AG10803 (cell line): ENCODE measurements at places on chromosomes 11 and 22.
A peak's percentile ranks its signal among the peaks of the same experiment; 100 is the strongest.

DNA sequence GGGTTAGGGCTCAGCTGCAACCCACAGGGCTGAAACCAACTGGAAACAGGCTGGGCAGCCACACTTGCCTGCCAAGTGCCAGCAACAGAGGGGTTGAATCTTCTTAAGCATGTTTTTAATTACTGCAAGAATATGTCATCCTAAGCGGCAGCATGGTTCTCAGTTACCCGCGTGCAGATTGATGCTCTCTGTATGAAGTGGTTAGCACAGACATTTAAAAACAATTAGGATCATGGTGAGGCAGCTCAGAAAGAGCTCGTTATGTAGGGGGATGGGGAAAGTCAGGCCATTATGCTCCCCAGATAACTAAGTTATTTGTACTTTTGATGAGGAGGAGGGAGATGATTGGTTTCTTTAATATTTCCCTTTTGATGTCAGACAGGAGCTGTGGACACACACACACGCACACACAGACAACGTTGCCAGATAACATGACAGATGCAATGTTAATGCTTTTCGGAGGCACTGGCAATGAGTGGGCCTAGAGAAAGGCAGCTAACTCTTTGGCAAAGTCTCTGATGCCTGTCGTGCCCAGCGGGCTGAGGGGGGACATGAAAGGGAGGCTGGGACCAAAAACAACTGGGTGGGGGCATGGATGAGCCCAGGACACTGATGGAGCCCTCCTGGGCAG lies 389.7 kb downstream of the NXPE2 start:
- no peak for DNase-seq

- no peak for DNase-seq
These were observed 82.7 kb downstream of the CELSR1 start for GRCh38 chr22:46454504-46455269.

- peak; percentile 44 for DNase-seq
These were observed 12.7 kb upstream of the TMEM218 start for GRCh38 chr11:125123947-125124617.

GRCh38 chr22:24410110-24410856 lies 17.1 kb upstream of the ADORA2A start:
- DNase-seq, result no peak

GRCh38 chr11:65708451-65708850 lies 3.6 kb upstream of the KAT5 start:
- no peak for DNase-seq

DNA sequence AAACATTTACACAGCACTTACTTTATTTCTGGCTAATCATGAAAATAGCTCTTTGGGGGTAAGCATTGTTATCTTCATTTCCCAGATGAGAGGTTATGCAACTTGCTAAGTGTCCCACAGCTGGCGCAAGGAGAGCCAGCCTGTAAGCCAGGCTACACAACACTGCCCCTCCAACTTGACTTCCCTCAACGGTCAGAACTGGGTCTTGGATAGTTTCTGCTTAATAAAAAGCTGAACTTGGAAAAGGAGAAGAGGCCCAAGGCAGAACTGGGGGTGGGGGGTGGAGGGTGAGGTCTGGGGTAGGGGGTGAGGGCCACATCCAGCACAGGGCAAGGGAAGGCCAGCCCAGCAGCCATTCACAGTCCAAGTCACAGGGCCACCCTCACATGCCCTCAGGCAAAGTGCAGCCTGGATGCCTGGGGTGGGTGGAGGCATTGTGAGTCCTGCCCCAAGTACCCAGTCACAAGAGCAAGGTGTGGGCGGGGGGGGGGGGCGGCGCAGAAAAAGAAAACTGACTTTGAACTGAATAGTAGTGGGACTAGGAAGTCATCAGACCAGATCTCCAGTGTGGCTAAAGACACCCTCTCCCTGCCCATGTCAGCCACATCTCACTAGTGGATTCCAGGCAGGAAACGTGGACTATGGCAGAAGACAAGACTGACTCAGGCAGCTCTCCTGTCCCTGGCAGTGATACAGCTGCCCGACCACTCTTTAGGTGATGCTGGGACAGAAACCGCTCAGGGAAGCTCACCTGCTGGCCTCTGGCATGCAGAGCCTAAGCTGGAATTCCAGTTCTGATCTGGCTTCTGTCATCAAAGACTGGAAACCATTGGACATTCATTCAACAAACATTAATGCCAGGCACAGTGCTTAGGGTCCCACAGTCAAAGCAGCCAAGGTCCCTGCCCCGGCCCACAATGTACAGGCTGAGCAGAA lies 52.4 kb downstream of the PACSIN2 start:
- peak; percentile 35 for DNase-seq

- no peak for DNase-seq
These were observed 521.6 kb downstream of the BRD1 start for GRCh38 chr22:49305966-49306631.

- no peak for DNase-seq
These were observed at the start of gene IGSF22 for GRCh38 chr11:18726040-18726439. Gene IGSF22 (minus strand): TSS chr11:18726188. CDS start chr11:18724236, 1,952 bp downstream.

DNA sequence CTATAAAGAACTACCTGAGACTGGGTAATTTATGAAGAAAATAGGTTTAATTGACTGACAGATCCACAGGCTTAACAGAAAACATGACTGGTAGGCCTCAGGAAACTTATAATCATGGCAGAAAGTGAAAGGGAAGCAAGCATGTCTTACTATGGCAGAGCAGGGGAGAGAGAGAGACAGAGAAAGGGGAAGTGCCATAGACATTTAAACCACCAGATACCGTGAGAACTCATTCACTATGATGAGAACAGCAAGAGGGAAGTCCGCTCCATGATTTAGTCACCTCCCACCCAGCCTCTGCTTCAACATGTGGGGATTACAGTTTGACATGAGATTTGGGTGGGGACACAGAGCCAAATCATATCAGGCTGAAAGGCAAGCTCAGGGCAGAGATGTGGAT lies 327.1 kb upstream of the DDI1 start:
- no peak for DNase-seq

GRCh38 chr11:82767123-82767522 lies 33.5 kb upstream of the FAM181B start:
- no peak for DNase-seq

GRCh38 chr11:41895081-41895480 lies 435.6 kb upstream of the LRRC4C start:
- peak; percentile 51 for DNase-seq

DNA sequence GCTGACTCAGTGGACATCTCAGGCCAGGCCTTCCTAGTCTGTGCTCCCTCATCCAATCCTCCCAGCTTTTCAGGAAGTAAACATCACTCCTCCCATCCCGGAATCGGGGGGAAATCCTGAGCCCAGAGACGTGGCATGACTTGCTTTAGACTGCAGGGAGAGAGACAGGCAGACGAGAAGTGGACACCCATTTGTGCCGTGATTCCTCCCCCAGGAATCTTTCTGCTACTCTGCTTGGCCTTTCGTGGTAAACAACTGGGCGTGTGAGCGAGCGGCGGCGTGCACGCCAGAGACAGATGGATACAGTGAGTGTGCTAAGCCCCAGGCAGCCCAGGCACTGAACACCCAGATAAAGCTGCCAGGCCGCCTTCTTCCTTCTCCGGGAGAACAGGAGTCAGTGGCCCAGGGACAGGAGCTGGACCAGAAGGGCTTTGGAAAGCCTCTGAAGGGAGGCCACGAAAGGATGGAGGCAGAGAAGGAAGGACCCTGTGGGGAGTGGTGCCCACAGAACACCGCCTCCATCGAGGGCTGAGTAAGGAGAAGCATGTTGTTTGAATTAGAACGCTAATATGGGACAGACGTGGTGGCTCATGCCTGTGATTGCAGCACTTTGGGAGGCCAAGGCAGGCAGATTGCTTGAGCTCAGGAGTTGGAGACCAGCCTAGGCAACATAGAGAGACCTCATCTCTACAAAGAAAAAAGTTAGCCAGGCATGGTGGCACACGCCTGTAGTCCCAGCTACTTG lies 53.0 kb upstream of the PRR5 start:
- DNase-seq, result peak; percentile 99

GRCh38 chr22:31329029-31329428 lies 17.1 kb downstream of the PATZ1 start:
- no peak for DNase-seq

GRCh38 chr11:68698993-68699392 lies 14.6 kb downstream of the GAL start:
- DNase-seq, result no peak

- no peak for DNase-seq
These were observed 29.5 kb upstream of the BID start for GRCh38 chr22:17803609-17804270.

DNA sequence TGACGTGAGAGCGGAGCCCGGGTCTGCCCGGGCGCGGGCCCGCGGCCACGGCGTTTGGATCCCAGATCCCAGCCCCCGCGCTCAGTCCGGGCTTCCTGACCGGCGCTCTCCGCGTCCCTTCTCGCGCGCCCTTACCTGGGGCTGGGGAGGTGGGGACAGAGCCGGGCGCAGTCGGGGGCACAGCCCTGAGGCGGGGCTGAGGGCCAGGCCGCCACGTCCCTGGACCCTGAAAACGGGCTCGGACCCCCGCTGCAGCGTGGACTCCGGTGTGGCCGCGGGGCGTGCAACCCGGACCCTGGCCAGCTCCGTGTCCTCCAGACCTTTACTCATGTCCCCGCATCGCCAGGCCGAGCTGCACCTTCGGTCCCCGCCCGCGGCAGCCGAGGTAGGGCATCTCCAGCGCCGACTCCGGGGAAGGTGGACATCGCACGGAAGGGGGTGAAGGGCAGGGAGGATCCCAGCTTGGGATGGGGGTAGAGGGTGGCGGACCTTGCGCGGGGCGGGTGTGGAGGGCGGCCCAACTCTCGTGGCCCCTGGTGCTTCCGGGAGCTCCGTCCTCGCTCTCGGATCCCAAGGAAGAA lies 9.9 kb upstream of the AIFM3 start:
- no peak for DNase-seq

DNA sequence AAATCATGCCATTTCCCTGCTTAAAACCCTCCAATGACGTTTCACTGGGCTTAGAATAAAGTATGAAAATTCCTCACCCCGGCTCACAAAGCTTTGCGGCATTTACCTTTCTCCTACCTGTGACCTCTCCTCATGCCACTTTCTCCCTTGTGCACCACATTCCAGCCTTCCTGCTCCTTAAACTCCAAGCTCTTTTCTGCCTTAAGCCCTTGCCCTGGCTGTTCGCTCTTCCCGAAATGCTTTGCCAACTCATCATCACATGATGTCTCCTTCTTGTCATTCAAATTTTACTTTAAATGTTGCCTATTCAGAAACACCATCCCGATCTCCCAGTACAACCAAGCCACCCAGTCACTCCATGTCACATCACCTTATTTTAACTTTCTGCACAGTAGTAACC lies 2.0 kb downstream of the PLEKHA7 start:
- DNase-seq, result no peak

DNA sequence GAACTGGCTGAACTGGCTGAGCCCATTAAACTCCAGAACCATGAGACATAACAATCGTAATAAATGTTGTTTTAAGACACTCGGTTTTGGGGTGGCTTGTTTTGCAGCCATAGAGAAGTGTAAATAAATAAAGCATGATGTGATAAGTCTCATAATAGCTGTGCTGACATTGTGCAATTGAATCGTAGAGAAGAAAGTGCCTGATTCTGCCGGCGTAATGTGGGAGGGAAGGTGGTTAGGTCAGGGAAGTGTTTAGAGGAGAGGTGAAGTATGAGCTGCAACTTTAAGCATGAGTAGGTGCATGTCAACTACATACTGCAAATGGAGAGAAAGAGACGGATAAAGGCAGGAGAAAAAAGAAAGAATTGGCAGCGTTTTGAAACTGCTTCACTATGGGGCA lies 217.1 kb downstream of the BLID start:
- DNase-seq, result no peak

DNA sequence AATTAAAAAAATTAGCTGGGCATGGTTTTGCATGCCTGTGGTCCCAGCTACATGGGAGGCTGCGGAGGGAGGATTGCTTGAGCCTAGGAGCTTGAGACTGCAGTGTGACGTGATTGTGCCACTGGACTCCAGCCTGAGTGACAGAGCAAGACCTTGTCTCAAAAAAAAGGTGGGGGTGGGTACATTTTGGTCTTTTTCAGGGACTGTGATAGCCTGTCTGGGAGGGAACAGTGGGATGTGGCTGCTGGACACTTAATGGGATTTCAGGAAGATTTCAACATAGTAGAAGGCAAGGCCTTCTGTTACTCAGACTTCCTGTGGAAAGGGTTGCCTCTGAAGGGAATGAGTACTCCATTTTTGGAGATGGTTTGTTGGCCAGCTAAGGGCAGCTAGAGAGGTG lies 40.6 kb downstream of the RELT start:
- peak; percentile 79 for DNase-seq

DNA sequence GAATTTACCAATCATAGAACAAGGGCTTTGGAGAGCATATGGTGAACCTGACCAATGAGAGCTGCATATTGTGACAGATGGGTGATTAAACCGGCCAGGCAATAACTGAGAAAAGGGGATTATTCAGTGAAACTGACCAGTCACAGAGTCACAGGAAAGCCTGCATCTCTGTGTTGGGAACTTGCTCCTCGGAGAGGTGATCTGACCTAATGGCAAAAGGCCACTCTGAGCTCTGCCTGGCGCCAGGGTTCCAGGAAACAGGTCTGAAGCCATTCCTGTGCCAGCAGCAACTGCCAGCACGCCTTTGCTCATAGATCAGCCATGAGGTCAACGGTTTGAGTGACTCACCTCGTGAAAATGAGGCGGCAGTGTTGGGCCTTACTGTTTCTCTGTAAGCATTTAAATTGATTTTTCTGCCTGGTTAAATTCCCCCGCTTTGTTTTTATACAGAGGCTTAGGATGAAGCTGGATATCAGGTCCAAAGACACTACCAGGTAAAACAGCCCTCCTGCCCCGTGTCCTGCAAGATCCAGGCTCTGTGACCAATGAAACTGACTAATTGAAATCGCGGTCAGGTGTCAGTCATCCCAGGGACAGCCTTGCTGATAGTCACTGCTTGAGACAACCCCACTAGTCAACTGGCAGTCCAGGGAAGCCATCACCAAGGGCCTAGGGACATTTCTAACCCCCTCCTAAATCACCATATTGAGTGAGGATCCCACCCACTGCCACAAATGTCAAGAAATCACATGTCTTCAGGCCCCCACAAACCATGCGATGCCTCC lies 35.8 kb upstream of the MYOD1 start:
- DNase-seq, result peak; percentile 59

DNA sequence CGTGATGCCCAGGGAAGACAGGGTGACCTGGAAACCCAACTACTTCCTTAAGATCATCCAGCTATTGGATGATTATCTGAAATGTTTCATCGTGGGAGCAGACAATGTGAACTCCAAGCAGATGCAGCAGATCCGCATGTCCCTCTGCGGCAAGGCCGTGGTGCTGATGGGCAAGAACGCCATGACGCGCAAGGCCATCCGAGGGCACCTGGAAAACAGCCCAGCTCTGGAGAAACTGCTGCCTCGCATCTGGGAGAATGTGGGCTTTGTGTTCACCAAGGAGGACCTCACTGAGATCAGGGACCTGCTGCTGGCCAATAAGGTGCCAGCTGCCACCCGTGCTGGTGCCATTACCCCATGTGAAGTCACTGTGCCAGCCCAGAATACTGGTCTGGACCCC lies 43.5 kb upstream of the DAGLA start:
- no peak for DNase-seq
